ENCODE measurements at places on chromosomes 7 and 10.

- DNase-seq = no peak
These were observed 13.1 kb downstream of the JAKMIP3 start for GRCh38 chr10:132078746-132079345.

DNA sequence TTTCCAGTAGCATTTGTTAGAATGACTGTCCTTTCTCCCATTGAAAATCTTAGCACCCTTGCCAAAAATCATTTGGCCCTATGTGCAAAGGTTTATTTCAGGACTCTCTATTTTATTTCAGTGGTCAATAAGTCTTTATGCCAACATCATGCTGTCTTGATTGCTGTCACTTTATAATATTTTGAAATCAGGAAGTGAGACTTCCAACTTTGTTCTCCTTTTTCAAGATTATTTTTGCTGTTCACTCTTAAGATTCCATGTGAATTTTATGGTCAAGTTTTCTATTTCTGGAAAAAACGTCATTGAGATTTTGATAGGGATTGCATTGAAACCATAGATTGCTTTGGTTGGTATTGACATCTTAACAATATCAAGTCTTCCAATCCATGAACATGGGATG lies 65.1 kb downstream of the PAXIP1 start:
- no peak for DNase-seq

DNA sequence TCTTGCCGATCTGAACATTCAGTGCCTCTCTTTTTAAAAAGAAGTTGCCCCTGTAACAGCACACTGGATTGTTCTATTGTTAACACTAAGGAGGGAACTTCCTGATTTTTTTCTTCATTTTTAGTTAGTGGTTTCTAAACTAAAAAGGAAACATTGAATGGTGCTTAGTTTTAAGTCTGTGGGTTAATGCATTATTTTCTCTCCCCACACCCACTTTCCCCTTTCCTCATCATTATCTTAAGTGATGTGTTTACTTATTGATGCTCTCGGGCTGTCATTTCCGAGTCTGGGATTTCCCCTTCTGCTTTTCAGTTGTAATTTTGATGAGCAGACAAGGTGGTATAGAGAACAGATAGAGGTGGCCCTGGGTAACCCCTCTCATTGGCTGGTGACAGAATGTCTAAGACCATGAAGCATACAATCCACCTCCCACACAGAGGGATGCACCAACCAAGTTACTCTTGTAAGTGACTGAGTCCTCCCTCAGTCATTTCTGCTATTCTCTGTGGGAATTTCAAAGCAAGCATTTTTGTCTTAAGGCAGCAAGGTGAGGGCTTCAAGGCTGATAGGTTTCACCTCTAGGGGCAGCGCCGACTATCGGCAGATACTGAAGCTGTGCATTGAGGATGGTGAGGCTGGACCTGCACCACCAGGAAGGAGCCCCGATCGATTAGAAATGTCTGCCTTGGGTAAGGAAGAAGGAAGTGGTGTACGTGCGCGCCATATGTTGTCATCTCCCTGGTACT lies 49.5 kb downstream of the CHN2 start:
- peak; percentile 39 for DNase-seq

DNA sequence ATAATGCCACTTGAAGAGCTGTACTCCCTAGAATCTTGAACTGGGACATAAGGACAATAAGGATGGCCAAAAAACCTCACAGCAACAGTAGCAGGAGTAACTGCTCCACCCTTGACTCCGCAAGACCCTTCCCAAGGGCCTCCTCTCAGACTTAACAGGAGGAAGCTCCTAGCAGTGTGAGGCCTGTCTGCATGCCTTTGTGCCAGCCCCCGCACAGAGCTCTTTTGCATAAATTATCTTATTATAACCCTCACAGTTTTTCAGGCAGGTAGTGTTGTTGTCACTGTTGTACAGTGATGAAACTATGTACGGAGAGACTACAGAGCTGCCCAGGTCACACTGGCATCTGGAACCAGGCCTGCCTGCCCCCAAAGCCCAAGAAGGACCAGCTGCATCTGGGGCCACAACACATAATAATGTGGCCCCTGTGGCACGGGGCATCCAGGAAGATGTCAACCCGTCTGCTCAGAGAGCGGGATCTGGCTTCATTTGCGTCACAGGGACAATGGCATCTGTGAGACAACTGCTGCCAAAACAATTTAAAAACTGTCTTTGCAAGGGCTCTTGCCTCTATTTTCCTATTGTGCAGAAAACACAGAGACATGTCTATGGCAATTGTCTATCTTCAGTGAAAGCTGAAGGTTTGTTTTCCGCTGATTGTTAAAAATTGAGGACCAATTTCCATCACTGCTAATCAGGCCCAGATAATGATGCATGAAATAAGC lies 249.3 kb upstream of the GRB10 start:
- no peak for DNase-seq

DNA sequence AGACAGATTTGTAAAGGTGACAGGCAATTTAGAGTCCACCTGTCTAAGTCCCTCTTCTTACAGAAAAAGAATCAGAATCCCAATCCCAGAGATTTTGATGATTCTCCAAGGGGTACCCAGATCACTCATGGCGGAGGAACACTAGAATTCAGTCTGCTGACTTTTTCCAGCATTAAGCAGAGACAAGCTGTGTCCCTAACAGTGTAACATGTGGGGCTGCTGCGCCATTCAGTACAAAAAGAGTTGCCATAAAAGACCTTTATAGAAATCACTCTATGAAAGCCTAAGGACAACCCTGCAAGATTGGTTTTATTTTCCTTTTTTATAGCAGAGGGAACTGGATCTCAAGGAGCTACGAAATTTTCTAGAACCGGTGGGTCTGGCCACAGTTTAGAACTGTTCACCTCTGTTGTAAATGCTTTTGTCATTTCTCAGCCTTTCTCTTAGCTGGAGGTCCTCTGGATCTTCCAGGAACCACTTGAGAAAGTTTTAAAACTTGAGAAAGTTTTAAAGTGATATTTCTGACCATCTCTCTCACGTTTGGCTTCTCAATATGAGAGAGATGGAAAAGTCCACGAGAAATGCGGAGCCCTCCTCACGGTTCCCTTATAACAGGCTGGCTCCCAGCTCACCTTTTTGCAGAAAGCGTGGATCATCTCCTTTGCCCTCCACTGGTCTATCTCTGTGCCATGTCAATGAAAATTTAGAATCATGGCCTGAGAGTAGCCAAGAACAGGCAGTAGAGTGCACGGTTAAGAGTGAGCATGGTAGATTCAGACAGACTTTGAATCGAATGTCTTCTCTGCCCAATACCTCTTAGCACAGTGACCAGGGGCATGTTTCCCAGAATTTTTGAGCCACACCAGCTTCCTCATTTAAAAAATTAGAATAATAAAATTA lies 826 bp downstream of the GIMAP7 start:
- DNase-seq = no peak

DNA sequence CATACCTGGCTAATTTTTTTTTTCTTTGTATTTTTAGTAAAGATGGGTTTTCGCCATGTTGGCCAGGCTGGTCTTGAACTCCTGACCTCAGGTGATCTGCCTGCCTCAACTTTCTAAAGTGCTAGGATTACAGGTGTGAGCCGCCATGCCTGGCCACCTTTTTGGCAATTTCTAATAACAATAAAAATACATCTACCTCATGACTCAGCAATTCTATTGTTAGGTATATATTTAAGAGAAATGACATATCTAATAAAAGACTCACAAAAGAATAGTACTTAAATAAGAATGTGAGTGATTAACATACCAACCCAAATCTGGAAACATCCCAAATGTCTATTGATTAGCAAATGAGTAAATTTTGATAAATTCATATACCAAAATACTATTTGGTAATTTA lies 103.6 kb upstream of the PPP1R9A start:
- DNase-seq = no peak

- DNase-seq = no peak
These were observed 223.7 kb downstream of the MAD1L1 start for GRCh38 chr7:2008936-2009540.

GRCh38 chr7:100705320-100705752 lies 585 bp upstream of the POP7 start:
- peak; percentile 59 for DNase-seq

- DNase-seq = no peak
These were observed 45.5 kb upstream of the BET1 start for GRCh38 chr7:94049615-94050014.

- DNase-seq = no peak
These were observed 53.0 kb downstream of the GSDME start for GRCh38 chr7:24704311-24704710.

DNA sequence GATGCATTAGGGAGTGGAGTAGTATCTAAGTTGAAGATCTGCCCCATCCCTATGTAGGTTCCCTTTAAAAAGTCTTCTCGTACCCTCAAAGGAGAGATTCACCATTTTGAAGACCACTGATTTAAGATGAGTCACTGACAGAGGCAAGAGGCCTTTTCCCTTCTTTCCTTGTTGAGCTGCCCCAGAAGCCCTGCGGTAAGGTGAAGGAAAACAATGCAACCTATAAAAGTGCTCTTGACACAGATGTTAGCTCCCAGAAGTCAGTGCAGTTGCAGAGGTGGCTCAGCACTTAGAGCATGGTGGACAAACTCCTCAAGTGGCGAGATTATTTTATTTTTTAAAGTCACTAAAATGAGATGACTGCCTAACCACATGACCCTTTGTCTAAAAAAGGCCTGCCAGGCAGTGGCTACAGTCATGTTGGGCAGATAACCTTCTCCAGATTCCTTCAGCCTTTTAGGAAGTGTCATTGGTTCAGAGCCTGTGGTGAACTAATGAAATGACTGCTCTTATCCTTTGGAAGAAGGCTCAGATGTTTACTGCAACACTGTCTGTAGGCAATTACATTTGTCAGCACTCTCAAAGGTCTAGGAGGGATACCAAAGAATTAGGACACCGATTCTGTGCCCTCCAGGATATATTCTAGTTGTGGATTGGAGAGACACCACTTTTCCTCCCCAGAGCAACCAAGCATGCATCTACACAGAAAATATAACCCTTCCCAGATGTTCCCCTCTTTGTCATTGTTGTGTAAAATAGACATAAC lies 88.7 kb downstream of the ARID5B start:
- DNase-seq = no peak

DNA sequence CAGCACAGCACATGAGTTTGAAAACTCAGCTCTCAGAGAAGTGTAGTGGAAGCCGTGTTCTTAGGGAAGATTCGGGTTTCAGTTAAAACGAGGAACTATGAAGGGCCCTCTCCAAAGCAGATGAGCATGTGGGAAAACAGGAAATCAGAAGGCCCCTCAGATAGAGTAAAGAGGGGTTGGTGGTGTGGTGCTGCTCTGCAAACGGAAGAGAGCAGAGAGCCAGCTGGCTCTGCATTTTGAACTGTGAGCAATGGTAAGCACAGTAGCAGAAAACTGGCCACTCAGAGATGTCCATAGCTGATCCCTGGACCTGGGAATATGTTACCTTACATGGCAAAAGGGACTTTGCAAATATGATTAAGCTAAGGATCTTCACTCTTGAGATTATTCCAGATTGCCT lies 27.9 kb upstream of the CUL1 start:
- no peak for DNase-seq

GRCh38 chr7:158550394-158550700 lies 37.3 kb downstream of the PTPRN2 start:
- DNase-seq = no peak

DNA sequence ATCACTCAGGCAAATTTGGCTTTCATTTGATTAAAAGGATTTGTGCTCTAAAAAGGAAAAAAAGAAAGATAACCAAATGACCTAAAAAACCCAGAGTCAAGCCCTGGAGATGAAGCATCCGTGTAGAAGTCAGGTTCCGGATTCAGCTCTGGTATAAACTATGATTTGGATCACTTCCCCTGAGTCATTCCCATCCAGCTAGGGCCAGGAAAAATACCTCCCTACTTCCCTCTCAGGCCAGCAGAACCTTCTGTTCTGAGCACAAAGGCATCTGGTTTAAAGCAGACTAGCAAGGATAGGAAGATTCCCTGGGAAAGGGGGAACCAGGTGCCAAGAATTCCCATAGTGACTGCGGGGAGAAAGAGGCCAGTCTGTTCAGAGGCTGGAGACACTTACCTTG lies 25.7 kb upstream of the NDST2 start:
- DNase-seq = no peak

DNA sequence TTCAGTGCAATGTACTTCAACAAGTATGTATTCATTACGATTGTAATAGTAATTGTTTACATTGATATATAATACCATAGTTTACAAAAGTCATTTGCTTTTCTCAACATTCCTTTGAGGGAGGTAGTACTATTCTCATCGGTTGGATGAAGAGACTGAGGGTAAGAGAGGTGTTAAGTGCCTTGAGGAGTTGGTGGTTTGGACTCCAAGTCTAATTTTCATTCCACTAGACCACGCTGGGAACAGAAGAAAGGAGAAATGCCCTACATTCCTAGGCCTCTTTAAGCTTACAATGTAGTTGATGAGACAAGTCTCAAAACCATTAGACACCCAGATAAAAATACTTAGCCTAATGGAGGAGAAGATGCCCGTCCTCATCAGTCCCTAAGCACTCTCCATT lies 28.6 kb downstream of the CDK1 start:
- no peak for DNase-seq

DNA sequence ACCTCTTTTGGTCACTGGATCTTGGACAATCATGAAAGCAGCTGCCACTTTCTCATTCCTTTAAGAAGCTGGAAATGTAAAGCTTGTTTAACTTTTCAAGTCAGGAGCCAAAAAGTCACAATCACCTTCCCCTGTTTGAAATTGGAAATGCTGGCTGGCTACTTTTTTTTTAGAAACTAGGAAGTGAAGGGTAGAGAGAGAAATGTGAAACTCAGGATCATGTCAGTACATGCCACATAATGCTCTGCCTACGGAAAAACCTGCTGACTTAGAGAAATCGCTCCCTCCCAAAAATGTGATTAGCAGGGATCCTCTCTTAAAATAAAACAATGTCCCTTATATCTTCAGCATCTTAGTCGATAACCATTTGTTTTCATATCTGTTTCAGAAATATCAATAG lies 188.4 kb upstream of the C7orf33 start:
- no peak for DNase-seq

GRCh38 chr7:109745677-109746410 lies 1176.2 kb downstream of the DNAJB9 start:
- DNase-seq = no peak

- DNase-seq = no peak
These were observed 13.6 kb downstream of the TTYH3 start for GRCh38 chr7:2645274-2645868.

All from central memory CD4-positive, alpha-beta T cell (primary cell).